ENCODE measurements at places on chromosomes 1 and 21.

GRCh38 chr21:25997788-25998611 lies 172.6 kb downstream of the APP start:
- DNase-seq = peak; percentile 76

DNA sequence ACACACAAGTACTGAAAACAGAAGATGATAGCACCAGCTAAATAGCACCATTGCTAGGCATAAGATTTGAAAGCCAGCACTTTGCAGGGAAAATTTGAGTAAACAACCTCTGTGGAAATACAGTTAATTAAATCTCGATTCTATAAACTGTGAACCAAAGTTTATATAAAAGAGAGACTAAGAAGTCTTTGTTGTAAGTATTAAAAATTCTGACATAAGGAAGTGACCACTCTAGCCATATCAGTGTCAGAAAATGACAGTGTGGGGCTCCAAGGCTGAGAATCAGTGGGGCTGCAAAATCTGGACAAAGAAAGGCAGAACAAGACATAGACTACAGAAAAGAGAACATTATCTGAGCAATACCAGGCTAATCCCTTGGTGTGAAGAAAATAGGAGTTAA lies 292.2 kb downstream of the ST6GALNAC3 start:
- DNase-seq = no peak

DNA sequence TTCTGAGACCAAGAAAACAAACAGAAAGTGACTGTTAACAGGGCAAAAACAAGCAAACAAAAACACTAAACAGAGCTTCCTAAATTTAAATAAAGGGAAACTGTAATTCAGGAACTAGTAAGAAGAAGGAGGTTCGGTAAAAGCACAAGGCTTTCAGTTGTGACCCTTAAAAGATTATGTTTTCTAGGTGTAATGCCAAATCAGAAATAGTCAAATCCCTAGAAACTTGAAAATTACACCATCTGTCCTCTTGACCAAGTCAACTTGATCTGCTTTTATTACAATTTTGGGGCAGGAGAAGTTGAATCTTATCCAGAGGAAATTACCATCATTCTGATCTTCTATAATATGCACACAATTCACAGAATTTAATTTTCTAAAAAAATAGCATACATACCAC lies 754.0 kb upstream of the ADGRL4 start:
- no peak for DNase-seq

GRCh38 chr1:31413405-31414001 lies 490 bp downstream of the SERINC2 start:
- DNase-seq = peak; percentile 72

DNA sequence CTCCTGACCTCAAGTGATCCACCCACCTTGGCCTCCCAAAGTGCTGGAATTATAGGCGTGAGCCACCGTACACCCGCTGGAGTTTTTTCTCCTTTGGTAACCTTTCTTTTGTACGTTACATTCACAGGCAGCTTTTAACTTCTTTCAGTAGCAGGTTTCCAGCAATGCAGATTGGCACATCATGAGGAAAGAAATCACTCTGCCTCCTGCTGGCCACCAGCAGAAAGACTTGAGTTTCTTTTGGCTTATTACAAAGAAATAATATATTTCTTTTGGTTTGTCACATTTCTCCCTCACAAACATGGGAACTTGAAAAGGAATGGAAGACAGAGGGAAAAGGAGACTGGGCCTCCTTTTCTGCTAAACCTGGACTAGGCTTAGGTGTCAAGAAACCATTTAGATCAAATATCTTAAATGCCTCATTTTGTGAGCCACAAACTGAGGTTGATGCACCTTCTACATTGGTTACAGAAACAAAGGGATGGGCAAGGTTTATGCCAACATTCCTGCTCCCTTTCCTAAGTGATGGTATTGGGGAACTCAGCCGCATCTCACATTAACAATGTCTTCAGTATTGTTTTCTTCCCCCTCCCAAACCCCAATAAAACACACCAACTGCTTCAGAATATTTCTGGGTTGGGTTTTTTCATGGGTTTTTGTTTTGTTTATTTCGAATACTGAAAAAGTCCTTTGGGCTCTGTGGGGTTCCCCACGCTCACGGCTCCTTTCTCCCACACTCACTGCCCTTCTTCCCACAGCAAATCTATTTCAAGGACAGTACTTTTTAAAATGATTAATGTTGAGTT lies 7.7 kb downstream of the ENSA start:
- DNase-seq = peak; percentile 44

- DNase-seq = no peak
These were observed 119.0 kb downstream of the COQ8A start for GRCh38 chr1:227059076-227059475.

DNA sequence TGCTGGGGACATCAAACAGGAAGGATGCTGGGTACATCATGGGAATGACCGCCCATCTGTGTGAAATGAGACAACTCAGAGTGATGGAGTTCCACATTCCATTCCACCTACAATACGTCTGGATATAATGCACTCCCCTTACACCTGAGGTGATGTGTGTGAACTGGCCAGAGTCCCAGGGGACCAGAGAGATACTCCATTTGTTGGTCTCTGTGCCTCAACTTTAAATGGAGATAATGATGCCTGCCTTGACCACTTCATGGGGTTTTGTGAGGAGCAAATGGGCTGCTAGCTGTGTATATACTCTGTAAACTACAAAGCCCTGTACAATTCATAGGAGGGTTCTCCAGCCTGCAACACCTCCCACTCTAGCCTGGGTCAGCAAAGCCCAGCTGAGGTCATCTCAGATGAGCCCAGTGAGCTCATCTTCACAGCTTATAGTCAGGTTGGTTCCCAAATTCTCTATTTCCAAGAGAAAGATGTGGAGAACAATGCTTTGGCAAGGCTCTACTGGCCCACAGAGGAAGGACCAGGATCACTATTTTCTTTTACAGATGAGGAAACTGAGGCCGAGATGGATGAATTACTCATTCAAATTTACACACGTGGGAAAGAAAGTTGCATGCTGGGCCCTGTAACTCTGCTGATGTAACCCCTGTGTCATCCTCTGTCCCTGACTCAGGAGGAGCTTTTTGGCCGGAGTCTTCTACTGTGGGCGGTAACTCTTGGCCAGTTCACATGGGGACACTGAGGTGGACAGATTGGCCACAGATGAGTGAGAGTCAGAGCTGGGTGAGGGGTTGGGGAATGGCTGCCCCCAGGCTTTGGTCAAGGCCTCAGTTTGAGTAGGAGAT lies 105.6 kb upstream of the GCLM start:
- DNase-seq = no peak

GRCh38 chr1:37028981-37029617 lies 5.2 kb downstream of the GRIK3 start:
- peak; percentile 53 for DNase-seq

- no peak for DNase-seq
These were observed 5.7 kb upstream of the ABCG1 start for GRCh38 chr21:42213082-42213774.

DNA sequence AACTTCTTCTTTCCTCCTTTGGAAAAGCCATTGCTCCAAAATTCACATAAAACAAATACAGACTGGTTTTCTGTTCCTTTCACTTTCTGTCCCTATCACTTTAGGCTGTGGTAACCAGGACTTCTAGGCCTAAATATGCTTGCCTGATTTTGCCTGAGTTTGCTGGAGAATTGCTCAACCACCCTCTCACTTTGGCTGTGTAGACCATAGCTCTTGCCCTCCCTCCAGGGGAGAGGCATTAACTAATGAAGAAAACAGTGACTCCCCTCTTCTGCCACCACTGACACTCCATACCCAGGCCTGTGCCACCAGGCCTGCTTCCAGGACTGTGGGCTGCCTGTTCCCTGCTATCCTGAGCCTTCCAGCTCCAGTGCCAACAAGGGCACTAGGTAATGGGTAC lies 163.5 kb downstream of the TOMM20 start:
- DNase-seq = no peak

- no peak for DNase-seq
These were observed 46.8 kb upstream of the EDEM3 start for GRCh38 chr1:184801503-184801902.

DNA sequence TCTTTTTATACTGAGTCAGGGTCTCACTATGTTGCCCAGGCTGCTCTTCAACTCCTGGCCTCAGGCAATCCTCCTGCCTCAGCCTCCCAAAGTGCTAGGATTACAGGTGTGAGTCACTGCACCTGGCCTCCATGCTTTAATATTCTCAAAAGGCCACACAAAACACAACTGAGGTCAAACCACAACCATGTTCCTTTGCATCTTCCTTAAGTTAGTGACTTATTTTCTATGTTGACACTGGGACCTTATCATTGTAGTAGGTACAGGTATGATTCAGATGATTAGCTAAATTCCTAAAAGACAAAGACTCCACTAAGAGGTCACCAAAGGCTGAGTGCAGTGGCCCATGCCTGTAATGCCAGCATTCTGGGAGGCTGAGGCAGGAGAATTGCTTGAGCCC lies 131.9 kb upstream of the ATP1B1 start:
- DNase-seq = no peak

DNA sequence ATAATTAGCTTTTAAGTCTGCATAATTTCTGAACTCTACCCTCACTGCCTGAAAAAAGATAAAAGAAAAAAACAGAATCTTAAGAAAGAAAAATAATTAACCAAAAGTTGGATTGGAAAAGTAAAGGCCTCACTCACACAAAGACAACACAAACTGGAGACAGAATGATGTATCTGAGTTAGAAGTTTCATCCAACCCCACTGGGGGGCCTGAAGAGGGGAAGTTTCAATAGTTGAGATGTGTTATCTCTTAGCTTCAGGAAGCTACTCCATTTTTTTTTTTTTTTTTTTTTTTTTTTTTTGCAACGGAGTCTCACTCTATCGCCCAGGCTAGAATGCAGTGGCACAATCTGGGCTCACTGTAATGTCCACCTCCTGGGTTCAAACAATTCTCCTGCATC lies 19.9 kb downstream of the SYDE2 start:
- no peak for DNase-seq

- DNase-seq = no peak
These were observed 6.3 kb upstream of the ARID1A start for GRCh38 chr1:26689504-26689903.

DNA sequence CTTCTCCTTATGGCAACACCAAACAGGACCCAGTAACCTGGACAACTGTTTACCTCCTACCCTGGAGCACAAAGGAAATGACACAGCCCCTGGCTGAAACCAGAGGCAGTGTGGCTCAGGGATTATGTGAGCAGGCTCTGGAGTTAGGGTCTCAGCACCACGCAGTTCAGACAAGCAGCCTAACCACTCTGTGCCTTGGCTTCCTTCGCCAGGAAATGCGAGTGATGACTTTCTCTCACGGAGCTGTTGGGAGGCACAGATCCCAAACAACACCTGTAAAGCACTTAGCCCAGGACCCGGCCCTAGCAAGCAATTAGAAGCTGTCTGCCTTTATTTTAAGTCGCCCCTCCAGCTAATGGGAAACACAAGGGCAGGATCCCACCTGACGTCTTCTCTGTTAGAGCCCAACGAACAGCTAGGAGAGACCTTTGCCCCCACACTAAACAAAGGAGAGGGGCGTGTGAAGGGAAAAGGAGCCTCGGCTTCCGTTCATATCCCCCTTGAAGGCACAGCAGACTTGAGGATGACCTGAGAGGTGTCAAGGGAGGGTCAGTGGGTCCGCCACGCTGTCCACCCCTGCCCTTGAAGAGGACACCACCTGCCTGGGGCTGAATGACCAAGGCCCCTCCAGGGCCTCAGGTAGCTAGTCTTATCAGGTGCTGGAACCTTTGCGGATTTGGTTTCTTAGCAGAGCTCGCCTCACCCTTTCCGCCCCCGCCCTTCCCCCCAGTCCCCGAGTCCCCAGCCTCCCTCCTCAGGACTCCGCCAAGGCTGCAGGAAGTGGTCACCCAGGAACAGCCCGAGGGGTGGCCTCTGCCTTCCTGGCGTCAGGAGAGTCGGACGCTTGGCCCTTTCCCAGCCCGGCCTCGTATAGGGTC lies 860 bp downstream of the TMEM63A start:
- peak; percentile 57 for DNase-seq

Data from iPS-NIHi11 (cell line).